Muscle of back (tissue), 13 donors: ENCODE measurements at places on chromosomes 16 and 17.
A peak's percentile ranks its signal among the peaks of the same experiment; 100 is the strongest.

GRCh38 chr16:73915140-73915539 is 381.5 kb upstream of the PSMD7 start:
- peak; percentile 75 for DNase-seq

DNA sequence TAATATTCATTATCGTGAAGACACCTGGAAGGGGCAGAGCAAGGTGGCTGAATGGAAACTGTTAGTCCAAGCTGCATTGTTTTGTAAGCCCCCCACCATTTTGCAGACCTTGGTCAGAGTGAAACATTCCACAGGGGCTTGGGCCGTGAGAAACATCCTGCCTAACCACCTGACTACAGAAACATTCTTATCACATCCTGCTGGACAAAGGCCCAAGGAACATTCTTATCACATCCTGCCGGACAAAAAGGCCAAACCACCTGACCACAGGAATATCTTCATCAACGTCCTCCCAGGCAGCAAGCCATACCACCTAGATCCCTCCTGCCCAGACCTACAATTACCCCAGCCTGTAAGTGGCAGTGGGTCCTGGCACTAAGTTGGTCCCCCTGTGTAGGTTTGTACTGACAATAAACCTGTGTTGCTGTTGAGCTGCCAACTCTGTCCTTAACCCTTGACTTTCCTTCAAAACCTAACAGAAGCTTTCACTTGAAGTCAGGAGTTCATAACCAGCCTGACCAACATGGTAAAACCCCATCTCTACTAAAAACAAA is 19.6 kb downstream of the ATF7IP2 start:
- no peak for DNase-seq

DNA sequence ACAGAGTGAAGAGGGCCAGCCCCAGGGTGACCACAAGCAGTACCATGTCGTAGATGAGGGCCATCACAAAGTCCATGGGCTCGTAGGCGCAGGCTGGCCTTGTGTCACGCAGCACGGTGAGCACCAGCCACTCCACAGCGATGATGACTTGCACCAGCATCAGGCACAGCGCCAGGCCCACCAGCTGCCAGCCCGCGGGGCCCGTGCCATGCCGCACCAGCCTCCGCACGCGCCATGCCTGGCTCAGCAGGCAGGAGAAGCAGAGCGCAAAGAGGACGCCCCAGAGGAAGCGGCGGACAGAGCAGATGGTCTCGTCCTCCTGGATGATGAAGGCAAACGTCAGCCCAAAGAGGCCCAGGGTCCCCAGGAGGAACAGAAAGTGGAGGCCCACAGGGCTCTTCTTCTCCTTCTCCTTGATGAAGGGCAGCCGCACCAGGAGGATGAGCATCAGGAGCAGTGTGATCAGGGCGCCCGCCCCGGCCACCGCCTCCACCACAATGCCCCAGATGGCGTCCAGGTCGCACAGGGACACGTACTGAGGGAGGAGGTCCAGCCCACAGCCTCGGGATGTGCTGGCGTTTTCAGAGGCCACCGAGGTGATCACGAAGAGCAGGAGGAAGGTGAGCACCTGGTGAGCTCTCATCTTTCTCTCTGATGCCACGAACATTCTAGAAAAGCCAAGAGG is 12.3 kb downstream of the GPRC5B start:
- no peak for DNase-seq

DNA sequence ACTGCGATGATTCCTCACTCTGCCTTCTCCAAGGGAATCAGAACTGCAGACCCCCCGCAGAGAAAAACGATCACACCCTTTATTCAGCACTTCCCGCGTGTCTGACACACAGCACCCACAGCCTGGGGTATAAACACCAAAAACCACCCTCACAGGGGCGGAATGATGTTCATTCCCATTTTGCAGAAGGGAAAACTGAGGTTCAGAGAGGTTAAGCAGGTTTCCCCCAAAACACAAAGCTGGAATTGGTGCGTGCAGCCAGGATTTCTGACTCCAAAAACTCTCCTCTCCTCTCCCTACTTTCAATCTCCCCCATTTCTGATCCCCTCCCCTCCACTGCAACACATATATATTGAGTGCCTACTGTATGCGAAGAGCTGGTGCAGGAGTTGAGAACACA is 55.8 kb downstream of the XYLT1 start:
- no peak for DNase-seq

- DNase-seq: no peak
Measured at GRCh38 chr17:45195424-45195823, 26.3 kb upstream of the FMNL1 start.

GRCh38 chr16:84358601-84359295 is 9.6 kb upstream of the ATP2C2 start:
- DNase-seq: no peak

- peak; percentile 58 for DNase-seq
Measured at GRCh38 chr17:40168262-40168832, 8.9 kb upstream of the RAPGEFL1 start.

DNA sequence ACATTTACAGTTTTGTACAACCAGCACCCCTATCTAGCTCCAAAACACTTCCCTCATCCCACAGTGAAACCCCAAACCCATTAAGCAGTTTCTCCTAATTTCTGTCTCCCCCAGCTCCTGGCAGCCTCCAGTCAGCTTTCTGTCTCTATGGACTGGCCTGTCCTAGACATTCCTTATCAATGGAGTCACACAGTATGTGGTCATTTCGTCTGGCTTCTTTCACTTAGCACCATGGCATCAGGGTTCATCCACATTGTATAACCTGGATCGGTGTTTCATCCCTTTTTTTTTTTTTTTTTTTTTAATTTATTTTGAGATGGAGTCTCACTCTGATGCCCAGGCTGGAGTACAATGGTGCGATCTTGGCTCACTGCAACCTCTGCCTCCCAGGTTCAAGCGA is 68.5 kb downstream of the ZDHHC7 start:
- no peak for DNase-seq

DNA sequence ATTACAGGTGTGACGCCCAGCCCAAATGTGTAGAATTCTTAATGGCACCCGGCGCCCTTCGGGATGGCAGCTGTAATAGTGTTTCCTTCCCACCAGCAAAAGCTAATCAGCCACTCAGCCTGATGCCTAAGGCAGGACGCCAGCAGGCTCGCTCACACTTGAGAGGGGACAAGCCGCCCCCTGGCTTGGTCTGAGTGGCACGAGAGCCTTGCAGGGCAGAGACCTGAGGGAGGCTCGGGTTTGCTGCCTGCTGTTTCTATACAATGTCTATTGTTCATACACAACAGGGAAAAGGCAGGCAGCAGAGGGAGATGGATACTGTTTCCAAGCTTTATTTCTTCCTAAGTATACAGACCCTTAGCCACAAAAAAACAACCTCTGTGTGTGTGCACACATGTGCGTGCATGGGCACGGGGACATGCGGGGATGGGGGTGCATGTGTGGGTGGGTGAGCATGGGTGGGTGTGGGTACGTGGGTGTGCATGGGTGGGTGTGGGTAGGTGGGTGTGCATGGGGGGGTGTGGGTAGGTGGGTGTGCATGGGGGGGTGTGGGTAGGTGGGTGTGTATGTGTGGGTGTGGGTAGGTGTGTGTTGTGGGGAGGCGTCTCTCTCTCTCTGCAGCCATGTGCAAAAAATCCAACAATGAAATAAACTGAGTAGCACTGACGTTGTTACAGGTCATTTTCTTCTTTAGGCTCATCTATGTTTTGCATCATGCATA is 10.0 kb downstream of the SLC38A8 start:
- no peak for DNase-seq

DNA sequence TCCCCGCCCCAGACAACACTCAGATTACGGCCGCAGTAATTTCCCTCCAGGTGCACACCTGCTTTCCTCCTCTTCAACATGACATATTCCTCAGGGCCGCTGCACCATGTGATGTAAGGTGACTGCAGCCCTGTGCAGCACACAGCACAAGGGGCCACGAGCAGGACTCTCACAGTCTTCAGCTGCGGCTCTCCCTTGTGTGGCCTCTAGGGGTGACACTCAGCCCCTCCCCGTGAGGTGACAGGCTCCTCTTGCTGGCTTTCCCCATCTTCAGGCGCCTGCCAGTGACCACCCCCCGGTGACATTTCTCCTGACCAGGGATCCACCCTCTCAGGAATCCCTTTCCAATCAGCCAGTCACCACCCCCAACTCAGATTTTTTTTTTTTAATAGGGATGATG is 31.3 kb upstream of the ABCC3 start:
- no peak for DNase-seq

GRCh38 chr17:13476720-13477119 is 125.0 kb downstream of the HS3ST3A1 start:
- no peak for DNase-seq

GRCh38 chr16:49600536-49600935 is 226.9 kb downstream of the C16orf78 start:
- no peak for DNase-seq

DNA sequence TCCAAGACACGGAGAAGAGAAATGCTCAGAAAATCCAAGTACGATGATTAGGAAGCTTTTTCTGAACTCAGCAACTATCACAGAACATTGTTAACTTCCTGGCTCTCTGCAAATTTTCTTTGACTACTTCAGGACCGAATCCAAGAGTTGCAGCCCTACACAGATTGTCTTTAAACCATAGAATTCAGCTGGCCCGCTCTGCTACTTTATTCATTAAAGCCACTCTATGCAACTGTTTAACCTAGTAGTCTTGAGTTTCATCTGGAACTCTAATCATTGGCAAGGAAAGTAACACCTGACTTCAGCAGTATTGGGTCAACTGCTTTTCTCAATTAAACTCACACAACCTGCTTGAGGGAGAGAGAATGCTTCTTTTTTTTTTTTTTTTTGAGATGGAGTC is 210.1 kb downstream of the SLC39A11 start:
- peak; percentile 49 for DNase-seq

DNA sequence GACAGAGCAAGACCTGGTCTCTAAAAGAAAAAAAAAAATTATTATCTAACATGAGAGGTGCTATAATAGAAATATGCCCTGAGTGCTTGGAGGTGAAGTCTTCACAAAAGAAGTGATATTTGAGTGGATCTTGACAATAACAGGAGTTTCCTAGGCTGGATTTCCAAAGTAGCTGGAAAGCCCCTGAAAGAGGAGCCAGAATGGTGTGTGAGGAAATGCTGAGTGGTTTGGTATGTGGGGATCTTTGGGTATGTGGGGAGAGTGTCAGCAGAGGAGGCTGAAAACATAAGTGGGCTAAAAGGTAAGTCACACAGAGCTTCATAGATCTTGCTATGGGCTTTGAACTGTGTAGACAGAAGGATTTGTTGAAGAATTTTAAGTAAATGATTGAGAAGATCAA is 100.1 kb downstream of the YPEL2 start:
- no peak for DNase-seq

DNA sequence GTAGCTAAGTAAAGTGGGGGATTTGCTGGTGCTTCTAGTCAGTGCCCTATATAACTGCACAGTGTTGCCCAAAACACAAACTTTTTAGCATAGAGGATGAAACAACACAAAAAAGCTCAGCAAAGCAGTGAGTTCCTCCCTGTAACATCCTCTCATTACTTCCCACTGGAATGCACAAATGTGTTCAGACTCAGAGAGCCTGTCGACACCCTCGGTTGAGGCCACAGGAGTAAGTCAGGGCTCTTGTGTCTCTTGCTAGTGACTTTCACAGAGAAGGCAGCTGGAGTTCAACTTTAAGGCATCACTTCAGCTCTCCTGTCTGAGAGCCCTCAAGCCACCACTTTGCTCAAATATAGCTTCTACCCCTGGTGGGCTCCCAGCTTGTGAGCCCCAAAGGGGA is 107.2 kb upstream of the NETO2 start:
- DNase-seq: no peak

DNA sequence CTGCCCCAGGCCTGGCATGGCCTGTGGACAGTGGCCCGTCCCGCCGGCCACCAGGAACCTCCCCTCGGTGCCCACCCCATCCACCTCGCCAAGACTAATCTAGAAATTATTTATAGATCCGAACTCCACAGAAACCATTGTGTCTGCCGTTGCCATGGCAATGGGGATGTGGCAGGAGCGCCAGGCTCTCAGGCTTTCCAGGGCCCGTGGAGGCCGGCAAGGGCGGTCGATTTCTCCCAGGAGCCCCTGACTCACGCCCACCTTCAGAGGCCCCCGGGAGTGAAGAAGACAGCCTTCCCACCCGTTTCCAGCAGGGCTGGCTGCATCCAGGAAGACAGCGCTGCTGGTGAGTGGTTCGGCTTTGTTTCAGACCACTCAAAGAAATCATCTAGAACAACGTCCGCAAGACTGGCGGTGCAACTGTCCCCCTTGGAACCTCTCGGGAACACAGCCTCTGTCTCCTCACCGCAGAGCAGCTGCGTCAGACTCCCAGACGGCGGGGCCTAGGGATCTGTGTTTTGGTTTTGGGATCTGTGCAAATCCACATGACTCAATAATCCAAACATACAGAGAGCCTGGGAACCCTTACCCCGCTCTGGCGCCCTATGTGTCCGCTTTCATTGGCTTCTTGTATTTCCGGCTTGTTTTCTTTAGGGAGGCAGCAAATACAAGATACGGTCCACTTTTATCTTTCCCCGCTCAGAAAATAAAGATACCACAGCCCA is 48.5 kb upstream of the ZCCHC14 start:
- peak; percentile 30 for DNase-seq

DNA sequence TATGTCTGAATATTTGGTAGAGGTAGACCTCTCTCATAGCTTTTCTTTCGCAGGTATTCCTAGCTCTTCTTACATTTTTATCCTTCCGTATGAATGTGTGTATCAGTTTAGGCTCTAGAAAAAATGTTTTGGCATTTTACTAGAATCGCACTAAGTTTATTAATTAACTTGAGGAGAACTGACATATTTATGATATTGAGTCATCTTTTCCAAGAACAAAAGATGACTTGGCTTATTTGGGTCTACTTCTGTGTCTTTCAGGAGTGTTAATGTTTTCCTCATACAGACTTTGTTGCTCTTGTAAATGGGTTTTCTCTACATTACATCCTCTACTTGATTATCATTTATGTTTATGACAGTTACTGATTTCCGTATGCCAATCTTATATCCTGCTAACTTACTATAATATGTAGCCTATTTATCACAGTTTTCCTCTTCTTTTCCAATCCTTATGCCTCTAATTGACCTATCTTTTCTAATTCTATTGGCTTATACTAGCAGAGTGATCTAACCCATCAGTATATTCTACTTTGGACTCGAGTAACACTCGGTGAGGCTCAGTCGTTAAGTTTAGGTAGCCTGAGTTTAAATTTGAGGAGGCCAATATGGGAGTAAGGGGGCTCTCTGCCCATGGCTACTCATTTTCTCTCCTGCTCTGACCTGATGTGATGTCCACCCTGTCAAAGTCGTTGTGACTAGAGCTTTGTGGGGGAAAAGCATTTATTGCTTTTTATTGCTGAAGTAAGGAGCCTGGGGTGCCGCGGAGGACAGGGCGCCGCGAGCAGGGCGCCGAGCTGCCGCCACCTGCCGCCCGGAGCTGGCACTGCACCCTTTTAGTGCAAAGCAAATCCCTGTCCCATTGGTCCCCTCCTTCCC is 20.0 kb downstream of the ST6GALNAC1 start:
- peak; percentile 49 for DNase-seq

- DNase-seq: no peak
Measured at GRCh38 chr16:84663433-84664101, 15.3 kb downstream of the KLHL36 start.

DNA sequence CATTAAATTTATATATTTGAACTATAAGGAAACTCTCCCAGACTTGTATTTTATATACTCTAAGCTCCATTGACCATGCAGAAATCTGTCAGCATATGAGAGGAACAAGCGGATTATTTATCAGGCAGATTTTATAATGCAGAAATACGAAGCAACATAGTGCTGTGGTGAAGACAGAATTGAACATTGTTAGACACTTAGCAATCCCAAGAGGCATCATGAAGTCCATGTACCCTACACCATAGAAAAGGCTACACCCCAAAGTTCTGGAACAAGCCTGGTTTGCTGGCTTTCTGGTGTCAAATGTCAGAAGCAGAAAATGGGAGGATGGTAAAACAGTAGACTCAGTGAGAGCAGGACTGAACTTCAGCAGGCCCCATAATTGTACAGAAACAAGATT is 241.1 kb downstream of the PRKCA start:
- no peak for DNase-seq
